ENCODE measurements at places on chromosomes 6 and 20. TPM values are rescaled to one million over a fixed set of nuclear protein-coding genes. Genes with fewer than 3 reads are reported as not detected.

The MUCL3 gene
- 0.20 TPM for total RNA-seq

The COL21A1 gene
- 0.50 TPM for total RNA-seq

The POU5F1 gene
- total RNA-seq: 7.2 TPM

The LST1 gene
- 0.36 TPM for total RNA-seq

The MCM8 gene
- 24.3 TPM for total RNA-seq

The COL9A3 gene
- 0.96 TPM for total RNA-seq

The HIVEP1 gene
- 8.4 TPM for total RNA-seq

The PGC gene
- not detected for total RNA-seq

The IL20RA gene
- not detected for total RNA-seq

The OXT gene
- not detected for total RNA-seq

The HLA-A gene
- total RNA-seq: 140 TPM

The TRAPPC3L gene
- not detected for total RNA-seq

The RGS17 gene
- total RNA-seq: 7.4 TPM

The MOXD1 gene
- total RNA-seq: 1.7 TPM

The RNF8 gene
- 23.7 TPM for total RNA-seq

The ALDH8A1 gene
- 0.07 TPM for total RNA-seq

The ADGB gene
- total RNA-seq: not detected

The RPS6KA2 gene
- 0.26 TPM for total RNA-seq

The CPXM1 gene
- not detected for total RNA-seq

The MAK gene
- total RNA-seq: 0.08 TPM

The DACT2 gene
- total RNA-seq: 0.14 TPM

The C20orf204 gene
- total RNA-seq: 0.15 TPM

The TMC2 gene
- total RNA-seq: not detected

The FAM83D gene
- 63.6 TPM for total RNA-seq

The SLC2A10 gene
- not detected for total RNA-seq

The CTSZ gene
- total RNA-seq: 183 TPM

The WFDC11 gene
- not detected for total RNA-seq

All from A549 treated with Mapracorat at 1 μM for 4 hours (cell line).